ENCODE measurements at places on chromosomes 5 and 9.

DNA sequence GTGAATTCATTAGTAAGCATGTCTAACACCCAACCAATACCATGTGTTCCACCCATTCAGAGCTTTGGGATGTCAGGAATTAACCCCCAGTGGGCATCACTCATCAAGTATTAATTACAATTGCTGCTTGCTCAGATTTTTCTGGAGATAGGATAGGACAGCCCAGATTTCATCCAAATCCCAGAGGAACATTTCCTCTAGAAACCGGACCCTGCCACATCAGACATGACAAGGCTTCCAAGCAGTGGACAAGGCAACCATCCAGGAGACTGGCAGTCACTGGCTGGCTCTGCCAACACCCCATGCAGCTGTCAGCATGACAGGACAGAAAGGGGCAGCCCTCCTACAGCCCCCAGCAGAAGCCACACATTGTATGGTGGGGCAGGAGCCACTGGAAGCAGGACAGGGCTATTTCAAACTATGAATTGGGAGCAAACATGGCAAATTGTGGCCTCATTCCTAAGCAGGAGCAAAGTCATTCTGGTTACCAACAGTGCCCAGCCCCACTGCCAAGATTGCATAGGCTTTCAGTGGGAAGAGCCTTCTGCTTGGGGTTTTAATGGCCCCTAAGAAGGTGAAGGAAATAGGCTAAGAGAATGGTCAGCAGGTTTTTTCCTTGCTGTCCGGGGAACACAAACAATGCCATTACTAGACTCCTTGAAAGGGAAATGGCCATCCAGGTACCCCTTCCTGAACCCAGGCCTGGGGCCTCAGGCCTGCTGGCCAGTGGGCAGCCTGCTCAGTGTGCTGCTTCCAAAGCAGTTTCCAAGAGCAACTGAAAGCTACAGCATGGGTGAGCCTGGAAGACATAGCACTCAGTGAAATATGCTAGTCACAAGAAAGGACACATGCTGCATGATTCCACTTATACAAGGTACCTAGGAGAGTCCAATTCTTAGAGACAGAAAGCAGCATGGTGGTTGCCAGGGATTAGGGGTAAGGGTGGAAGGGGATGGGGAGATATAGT is 294.7 kb upstream of the SLC30A5 start:
- no peak for DNase-seq

- DNase-seq = no peak
Observed at GRCh38 chr5:8508231-8508630, 639.3 kb downstream of the MTRR start.

DNA sequence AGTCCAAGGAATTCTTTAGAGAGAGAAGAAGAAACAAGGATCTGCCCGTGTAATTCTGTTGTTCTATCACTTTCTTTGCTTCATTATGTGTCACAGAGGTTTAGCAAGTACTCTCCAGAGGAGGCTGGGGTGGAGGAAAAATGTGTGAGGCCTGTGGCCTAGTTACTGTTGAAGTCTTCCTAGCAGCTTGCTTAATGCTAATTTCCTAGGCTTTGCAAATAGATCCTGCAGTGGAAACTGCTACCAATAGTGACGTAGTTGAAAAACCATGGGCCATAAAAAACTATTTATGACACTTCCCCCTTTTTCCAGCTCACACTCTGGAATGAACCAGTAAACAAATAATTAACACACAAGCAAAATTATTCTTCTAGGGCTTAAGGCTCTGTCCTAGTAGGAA is 27.0 kb upstream of the C9orf72 start:
- DNase-seq = no peak

- no peak for DNase-seq
Observed at GRCh38 chr5:92409134-92409533, 1026.0 kb upstream of the ARRDC3 start.

GRCh38 chr9:117413346-117414219 is 1.3 kb downstream of the ASTN2 start:
- DNase-seq = no peak

DNA sequence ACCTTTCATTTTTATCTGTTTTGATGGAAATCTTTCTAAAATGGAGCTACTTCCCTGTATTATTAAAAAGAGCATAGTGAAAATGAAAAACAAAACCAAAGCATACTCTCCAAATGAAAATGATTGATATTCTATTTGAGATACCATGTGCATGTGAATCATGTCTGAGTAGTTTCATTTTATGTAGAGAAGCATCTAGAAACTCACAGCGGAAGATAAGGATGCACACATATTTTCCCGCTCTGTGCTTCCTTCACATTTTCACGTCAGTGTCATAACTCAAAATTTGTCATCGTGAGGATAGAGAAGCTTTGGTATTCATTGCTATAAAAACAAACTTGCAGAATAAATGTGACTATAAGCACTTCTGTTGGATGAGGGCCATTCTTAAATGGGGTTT is 34.0 kb upstream of the CLINT1 start:
- no peak for DNase-seq

- no peak for DNase-seq
Observed at GRCh38 chr9:131019388-131020239, 10.6 kb downstream of the LAMC3 start.

DNA sequence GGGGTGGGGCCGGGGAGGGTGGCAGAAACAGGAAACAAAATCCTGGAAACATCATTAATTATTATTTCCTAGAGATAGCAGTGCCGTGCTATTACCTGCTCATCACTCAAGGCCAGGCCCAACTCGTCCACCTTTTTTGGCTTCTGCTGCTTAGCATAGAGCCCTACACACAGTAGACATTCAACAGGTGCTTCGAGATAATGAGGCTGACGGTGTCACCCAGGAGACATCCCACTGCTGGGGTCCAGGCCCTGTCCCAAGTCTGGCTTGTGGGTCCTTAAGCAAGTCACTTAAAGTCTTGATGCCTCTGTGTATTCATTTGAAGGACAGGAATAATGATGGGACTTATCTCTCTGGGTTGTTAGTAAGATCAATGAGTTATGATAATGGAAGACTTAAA is 506.6 kb downstream of the BNC2 start:
- DNase-seq = no peak

DNA sequence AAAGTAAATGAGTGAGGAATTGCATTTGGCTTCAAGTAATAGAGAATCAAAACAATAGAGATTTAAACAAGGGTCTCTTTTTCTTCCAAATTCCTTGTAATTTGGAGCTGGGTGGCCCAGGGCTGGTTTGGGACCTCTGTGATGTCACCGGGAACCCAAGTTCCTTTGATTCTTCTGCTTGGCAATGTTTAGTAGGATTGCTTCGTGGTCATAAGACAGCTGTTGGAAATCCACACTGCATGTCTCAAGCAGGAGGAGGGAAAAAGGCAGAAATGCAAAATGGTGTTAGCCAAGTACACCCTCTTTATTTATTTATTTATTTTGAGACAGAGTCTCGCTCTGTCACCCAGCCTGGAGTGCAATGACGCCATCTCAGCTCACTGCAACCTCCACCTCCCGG is 72.6 kb upstream of the IL12B start:
- DNase-seq = no peak

DNA sequence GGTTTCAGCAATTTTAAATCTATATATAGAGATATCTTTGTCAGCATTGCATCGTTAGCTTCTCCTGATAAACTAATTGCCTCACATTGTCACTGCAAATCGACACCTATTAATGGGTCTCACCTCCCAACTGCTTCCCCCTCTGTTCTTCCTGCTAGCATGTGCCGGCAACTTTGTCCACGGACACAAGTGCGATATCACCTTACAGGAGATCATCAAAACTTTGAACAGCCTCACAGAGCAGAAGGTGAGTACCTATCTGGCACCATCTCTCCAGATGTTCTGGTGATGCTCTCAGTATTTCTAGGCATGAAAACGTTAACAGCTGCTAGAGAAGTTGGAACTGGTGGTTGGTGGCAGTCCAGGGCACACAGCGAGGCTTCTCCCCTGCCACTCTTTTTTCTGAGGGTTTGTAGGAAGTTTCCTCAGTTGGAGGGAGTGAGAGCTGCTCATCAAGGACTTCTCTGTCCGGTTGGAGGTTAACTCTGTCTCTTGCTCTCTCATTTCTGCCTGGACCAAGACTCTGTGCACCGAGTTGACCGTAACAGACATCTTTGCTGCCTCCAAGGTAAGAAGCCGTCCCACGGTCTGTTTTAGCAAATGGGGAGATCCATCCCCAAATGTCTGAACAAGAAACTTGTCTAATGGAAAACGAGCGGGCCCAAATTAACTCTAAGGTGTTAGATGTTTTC is at the start of gene IL4:
TSS of gene IL4 (plus strand) at position 51 of the 692 bp plus-strand sequence. CDS start at position 113, 62 bp downstream.
- no peak for DNase-seq

DNA sequence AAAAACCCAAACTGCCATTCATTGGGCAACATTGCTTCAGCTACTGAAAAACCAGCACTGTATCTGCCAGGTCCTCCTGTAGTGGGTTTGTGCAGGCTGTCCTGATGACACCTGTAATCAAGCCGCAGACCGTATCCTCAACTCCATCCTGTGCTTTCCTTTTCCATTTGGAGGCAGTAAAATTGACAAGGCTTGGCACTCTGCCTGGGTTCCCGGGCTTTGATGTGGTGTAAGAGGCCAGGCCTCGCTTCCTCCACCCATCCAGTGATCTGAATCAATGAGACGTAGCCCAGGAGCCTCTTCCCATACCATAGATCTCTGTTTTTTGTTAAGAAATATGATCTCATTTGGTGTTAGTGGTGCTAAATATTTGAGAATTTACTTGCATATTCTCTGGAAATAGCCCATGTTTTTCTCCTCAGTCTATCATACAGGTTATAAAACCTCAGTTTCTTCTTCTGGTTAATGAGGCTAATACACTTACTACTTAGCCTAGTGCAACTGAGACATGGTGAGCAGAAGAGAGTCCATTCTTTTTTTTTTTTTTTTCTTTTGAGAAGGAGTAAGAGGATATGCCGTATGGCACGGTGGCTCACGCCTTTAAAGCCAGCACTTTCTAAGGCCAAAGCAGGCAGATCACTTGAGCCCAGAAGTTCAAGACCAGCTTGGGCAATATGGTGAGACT is 34.8 kb downstream of the LSM11 start:
- no peak for DNase-seq

DNA sequence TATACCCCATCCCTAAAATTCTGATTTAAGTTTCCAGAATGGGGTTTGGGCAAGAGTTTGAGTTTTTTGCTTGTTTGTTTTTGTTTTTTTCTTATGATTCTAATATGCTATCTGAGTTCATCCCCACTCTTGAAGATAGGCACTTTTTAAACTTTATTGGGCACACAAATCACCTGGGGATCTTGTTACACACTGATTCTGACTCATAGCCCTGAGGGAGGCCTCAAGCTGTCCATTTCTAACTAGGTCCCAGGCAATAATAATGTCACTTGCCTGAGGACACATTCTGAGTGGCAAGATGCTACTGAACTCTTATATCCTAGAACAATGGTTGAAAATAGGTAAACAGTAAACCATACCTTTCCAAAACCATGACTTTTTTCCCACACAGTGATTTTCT is 22.8 kb upstream of the ABLIM3 start:
- no peak for DNase-seq

- no peak for DNase-seq
Observed at GRCh38 chr5:119353686-119354366, 2.0 kb upstream of the TNFAIP8 start.
